ENCODE measurements at places on chromosomes 4 and X.
A peak's percentile ranks its signal among the peaks of the same experiment; 100 is the strongest.

DNA sequence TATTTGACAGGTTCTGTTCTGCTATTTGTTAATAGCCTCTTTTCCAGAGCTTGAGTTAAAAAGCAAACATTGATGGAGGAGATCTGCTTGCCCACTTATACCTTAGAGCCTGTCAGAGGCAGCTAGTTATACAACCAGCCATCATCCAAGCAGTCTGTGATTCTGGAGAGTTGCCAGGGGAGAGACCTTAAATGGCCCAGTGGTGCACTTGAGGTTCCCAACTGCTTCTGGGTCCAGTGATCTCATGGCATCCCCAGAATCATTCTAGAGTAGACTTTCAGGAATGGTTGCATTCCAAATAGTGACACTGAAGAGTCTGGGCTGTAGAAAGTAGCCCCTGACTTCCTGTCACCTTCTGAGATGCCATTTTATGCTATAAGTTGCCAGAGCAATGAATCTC is 160.7 kb downstream of the FHIP1A start:
- DNase-seq, result no peak

- DNase-seq, result no peak
These were observed 29.1 kb upstream of the GRSF1 start for GRCh38 chr4:70868778-70869177.

DNA sequence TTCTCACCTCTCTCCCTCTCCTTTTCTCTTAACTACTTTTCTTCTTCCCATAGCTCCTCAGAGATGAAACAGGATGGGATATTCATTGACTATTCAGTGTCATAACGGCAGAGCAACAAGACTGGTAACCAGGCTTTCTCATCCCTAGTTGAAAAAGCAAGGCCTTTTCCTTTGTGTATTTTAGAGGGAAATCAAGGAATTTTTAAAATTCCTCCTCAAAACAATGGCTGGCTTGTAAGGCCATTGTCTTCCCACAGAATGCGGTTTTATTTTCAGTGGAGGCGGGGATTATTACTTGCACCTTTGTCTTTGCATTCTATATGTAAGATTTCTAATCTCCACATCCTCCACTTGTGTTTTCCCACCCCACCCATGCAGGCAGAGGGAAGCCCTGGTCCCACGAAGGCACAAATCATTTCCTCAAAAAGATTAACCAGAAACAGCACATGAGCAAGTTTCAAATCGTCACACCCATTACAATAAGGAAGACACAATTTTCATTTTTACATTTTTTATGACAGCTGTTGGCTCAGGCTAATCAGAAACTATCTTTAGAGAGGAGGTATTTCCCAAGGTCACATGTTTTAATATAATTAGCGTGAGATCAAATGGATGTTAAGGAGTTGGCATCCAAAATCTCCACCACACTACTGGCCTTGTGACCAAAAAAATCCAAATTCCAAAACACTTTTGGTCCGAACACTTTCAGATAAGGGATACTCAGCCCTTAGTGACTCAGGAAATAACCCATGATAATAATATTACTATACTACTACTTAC is 53.0 kb upstream of the KDR start:
- DNase-seq, result no peak

DNA sequence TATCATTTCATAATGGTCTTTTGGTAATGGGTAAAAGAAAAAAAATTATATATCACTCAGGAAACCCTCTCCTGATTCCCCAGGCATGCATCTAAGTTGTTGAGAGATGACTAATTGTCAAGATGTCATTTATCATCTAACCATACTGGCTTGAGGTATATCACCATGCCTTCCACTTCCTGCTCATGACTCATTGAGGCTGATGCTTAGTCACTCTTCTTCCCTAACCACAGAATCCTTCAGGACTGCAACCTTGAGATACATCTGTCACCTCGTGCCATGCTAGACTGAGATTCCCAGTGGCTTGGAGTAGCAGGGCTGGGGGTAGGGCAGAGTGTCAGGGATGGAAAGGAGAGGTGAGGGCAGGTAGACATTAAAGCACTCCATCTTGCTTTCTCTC is 782.5 kb upstream of the INTU start:
- DNase-seq, result peak; percentile 99

DNA sequence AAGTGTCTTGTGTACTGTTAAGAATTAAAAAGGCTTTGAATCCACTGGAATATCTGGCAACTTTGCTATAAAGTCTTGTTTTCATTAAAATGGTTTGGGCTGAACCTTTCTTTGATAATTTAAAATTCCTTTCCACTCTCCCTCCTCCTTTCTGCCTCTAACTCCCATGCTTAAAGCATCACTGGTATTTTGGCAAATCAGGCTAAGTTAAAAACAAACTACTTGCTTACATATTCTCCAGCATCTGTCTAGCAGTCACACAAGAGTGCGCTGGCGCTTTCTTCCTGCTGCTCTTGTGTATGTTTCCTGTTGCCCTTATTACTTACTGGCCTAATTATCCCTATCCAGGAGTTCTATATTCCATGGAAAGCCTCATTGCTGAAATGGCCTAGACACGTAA is 136.6 kb downstream of the VEGFC start:
- DNase-seq, result no peak

DNA sequence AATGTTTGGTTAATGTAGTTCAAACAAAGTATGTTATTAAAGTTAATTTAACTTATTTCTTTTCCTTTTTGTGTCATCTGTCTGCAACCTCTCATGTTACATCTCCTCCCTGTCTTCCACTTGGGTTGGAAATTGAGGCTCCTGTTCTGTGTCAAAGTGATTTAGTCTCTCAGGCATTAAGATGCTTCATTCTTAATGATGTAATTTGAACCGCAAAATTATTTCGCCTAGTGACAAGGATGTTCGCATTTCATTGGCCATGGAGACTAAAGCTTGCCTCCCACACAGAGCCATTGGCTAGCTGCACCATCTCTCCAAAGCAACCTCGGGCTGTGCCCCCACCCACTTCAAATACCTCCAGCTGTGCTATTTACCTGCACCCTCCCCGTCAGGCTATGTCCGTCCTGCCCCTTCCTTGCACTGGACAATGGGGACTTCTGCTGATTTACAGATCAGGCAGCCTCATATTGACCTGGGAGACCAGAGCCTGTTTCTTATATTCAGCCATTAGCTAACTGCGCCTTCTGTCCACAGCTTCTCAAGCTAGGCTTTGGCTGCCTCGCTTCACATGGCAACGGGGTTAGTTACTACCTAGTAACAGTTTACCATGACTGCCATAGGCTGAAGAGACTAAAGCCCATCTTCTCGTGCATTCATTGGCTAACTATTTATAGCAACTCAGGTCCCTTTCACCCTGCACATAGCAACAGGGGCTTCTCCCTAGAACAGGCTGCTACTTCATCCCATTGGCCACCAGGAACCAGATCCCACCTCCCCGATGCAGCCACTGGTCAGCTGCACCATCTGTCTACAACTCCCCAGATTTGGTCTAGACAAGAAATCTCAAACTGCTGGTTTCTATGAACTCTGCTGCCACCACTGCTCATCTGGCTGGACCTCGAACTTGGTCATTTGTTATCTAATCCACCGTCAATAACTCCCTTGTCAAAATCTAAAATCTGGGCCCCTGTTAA is 8.6 kb upstream of the ZNF157 start:
- DNase-seq, result peak; percentile 88

GRCh38 chr4:173834151-173834550 is 304.1 kb upstream of the HAND2 start:
- no peak for DNase-seq

- peak; percentile 37 for DNase-seq
These were observed 95.1 kb downstream of the IL15 start for GRCh38 chr4:141731481-141731880.

- no peak for DNase-seq
These were observed 276.3 kb upstream of the GALNT7 start for GRCh38 chr4:172892300-172892699.

DNA sequence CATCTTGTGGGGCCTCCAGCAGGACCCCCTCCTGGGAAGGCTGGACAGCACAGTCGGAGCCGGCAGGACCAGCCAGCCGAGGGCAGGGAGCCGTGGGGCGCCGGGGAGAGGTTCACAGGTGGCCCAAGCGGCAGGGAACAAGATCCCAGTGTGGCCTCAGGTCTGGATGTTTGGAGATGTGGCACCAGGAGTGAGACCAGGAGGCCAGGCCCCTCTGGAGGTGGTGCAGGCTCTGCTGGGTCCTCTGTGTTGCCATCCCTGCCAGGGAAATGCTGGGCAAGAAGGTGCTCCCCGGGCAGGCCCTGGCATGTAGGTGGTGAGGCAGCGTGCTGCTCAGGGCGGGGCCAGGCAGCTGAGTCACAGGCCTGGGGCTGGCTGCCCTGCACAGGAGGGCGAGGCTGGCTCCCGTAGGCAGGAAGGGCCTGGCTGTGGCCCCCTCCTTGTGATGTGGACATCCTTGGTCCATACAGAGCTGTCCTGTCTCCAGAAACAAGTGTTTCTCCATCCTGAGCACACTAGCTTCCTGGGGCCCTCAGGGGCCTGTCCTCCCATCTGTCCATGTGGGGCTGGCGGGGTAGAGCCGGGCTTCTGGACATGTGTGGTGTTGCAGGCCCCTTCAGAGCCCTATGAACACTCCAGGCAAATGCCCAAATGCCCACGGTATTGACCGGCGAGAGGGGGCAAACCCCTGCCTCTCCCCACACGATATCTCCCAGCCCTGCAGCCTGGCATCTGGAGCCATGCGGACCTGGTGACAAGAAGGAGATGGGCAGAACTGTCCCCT is 4.8 kb upstream of the HGFAC start:
- peak; percentile 20 for DNase-seq

- DNase-seq, result no peak
These were observed 76.2 kb upstream of the SCOC start for GRCh38 chr4:140297221-140297570.

GRCh38 chrX:11209798-11210414 is 83.3 kb upstream of the AMELX start:
- peak; percentile 34 for DNase-seq

DNA sequence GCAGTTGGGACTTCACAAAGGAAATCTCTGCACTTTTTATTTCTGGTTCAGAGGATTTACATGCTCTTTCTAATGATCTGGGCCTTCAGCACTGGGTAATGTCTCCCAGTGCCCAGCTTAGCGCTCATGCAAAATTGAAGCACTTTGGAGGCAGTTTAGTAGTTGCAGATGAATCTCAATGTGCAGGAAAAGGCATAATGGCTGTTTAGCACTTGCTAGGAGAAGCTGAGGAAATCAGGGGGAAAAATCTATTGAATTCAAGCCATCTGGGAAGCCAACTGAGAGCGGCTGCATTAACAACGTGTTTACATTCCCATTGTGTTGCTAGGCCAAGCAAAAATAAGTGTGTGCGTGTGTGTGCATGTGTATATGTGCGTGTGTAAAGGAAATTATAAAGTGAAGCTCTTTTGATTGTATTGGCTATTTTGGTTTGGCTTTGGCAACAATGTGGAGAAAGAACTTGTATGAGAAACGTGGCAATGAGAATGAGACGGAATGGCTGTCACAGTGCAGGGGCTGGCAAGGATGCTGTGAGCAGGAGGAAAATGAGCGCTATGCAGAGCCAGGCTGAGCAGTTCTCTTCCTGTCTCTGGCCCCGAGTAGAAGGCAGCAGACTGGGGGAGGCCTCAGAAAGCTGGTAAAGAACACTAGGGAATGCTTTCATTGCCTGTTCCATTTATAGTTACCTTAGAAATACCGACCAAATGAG is 231.5 kb downstream of the UNC5C start:
- DNase-seq, result no peak

DNA sequence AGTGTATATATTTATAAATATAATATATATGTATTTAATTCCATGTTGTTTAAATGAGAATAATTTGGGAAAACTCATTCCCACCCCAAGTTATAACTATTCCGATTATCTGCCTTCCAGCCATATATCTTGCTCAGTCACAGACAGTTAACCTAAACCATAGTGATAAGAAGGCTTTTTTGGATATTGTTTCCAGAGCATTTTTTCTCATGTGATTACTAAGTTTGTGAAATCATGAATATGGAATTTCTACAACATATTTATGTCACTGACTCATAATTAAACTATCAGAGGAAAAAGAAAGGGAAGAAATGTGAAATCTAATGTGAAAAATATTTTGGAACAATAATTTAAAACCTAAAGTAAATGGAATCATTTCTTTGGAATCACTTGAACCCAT is 1163.5 kb upstream of the PABPC4L start:
- DNase-seq, result peak; percentile 71

- no peak for DNase-seq
These were observed 142.3 kb downstream of the INPP4B start for GRCh38 chr4:142703694-142704309.

DNA sequence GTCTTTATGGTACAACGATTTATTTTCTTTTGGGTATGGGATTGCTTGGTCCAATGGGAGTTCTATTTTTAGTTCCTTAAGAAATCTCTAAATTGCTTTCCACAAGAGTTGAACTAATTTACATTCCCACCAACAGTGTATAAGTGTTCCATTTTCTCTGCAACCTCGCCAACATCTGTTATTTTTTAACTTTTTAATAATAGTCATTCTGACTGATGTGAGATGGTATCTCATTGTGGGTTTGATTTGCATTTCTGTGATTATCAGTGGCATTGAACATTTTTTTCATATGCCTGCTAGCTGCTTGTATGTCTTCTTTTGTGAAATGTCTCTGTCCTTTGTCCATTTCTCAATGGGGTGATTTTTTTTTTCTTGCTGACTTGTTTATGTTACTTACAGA is 42.8 kb downstream of the UCHL1 start:
- peak; percentile 4 for DNase-seq

GRCh38 chrX:142503967-142504643 is 299.0 kb upstream of the MAGEC2 start:
- DNase-seq, result no peak

- peak; percentile 97 for DNase-seq
These were observed 101.0 kb downstream of the PAPSS1 start for GRCh38 chr4:107619066-107619465.

DNA sequence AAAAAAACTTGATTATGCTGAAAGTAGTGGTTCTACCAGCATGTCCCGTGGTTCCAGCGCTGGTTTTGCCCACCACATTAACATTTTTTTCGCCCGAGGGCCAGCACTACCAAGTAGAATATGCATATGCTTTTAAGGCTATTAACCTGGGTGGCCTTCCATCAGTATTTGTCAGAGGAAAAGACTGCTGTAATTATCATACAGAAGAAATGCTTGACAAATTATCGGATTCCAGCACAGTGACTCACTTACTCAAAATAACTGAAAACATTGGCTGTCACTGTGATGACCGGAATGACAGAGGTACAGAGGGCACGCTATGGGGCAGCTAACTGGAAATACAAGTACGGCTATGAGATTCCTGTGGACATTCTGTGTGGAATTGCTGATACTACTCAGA is 34.6 kb downstream of the PRPS2 start:
- DNase-seq, result peak; percentile 22

DNA sequence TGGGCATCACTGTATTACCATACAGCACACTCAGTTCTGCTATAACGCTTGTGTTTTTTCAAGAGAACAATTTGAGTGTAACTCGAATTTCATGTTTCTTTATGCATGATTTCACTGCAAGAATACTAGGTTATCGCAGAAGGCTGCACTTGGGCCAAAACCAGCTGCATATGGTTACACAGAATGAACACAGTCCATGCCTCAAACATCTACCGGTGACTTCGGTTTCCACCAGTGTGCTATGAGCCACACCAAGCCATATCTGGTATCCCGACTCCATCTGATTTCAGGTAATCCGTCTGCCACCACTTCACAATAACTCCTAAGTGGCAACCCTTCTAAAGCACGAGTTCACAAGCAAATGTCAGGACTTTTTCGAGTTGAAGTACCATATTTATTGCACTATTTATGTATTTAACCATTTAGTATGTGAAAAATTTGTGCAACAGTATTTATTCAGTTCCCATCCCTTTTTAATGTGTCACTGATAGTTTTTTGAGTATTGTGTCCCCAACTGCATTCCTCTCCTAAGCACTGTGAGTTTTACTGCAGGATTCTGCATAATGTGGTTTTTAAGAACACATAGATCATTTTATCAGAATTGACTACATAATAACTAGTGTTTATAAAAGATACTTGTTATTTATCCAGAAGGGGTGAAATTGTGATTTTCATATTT is 111.8 kb downstream of the APBB2 start:
- no peak for DNase-seq

Data from fibroblast of skin of scalp (primary cell).